ENCODE measurements at places on chromosomes 11 and 22.

DNA sequence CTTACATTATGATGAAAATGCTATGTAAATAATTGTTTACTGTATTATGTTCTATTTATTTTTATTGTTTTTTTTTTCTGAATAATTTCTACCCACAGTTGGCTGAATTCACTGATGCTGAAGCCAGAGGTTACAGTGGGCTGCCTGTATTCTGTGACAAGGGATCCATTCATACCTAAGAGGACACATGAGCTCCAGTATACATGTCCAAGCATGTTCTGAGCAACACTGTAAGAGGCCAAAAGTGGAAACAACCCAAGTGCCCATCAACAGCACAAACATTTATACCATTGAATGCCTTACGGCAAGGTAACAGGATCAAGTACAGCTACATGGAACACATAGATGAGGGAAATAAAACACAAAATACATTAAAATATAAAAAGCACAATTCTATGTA is 1.4 kb upstream of the SRSF8 start:
- ATAC-seq: no peak

DNA sequence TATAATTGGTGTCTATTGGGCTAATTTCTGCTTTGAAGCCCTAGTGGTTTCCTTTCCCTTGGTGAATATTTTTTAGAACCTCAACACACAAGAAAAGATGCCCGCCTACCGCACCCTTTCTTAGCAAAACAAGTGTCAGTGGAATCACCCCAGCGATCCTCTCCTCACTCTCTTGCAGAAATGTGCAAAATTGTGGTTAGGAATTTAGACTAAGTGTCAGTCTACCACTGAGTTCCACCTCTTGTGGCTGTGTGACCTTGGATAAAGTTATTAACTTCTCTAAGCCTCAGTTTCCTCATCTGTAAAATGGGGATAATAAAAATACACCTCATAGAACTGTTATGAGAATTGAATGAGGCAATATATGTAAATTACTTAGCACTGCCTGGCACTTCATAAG is 5.3 kb upstream of the JAML start:
- no peak for ATAC-seq

- ATAC-seq: no peak
Measured at GRCh38 chr11:63839508-63840355, 822 bp downstream of the MARK2 start.

GRCh38 chr11:76335842-76336241 is 45.1 kb downstream of the THAP12 start:
- ATAC-seq: no peak

GRCh38 chr11:69198891-69199582 is 43.3 kb downstream of the SMIM38 start:
- ATAC-seq: no peak

GRCh38 chr11:78801161-78801884 is 226.7 kb upstream of the NARS2 start:
- no peak for ATAC-seq

- peak; percentile 61 for ATAC-seq
Measured at GRCh38 chr11:35747668-35748067, 85.1 kb downstream of the TRIM44 start.

DNA sequence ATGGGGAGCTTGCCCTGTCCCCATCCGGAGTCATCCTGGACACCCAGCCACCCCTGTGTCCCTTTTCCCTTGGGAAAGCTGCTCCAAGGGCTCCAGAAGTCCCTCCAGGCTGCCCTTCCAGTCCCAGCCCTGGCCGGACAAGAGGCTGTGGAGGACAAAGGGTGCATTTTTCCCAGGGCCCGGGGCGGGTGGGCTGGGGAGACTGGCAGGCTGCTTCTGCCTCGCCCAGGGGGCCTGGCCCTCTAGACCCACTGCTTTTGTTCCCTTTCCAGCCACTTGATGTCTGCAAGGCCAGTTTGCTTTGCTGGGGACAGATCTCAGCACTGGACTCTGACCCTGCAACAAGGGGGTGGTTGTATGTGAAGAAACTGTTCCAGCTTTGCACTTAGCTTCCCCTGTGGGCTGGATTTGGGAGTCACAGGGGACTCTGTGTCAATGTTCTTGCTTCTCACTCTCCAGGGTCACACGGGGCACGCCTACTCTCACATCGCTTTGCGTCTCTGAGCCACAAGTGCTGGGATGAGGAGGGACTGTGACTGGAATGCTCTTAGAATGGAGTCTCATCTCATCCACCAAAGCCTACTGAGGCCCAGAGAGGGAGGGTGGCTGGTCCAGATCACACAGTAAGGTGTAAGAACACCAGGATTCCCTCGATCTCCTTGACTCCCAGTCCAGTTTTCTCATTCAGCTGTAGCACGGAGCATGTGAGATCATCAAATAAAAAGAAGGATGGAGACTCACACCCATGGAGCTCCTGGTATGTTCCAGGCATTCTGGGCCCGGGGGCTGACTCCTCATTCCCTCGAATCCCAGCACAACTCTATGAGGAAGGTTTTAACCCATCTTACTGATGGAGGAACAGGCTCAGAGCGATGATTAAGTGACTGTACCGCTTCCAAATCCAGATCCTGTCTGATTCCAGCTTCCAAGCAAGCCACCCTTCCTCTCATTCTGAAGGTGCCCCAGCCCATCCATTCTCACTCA is 59.9 kb downstream of the FBXO7 start:
- ATAC-seq: no peak

DNA sequence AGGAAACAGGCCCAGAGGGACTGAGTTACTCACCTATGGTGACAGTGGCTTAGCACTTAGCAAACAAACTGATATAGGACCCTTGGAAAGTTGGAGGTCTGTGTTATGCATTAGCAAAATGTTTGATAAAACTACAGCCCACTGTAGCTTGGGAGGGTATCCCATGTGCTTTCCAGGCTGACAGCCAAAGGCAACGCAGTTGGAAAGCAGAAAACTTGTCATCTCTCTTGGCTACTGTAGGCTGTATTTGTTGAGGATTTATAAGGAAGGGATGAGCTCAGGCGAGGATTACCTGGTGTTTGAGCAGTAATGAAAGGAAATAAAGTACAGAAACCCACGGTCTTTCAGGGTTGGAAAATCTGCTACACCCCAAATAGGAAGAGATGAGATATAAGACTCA is 23.8 kb downstream of the SDHAF2 start:
- no peak for ATAC-seq

DNA sequence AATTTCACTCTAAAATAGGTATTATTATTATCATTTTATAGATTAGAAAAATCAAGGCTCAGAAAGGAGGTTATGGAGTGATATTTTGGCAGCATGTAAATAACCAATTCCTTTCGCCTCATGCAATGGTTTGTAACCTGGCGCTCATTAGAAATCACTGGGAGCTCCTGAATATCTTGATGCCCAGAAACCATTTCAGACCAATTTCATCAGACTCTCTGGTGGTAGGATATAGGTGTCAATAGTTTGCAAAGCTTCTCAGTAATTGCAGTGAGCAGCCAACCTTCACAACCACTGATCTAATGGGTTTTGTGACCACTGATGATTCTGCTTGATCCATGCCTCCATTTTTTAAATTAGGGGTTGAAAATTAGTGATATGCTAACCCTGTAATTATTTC is 57.8 kb upstream of the ZC3H12C start:
- ATAC-seq: peak; percentile 54

DNA sequence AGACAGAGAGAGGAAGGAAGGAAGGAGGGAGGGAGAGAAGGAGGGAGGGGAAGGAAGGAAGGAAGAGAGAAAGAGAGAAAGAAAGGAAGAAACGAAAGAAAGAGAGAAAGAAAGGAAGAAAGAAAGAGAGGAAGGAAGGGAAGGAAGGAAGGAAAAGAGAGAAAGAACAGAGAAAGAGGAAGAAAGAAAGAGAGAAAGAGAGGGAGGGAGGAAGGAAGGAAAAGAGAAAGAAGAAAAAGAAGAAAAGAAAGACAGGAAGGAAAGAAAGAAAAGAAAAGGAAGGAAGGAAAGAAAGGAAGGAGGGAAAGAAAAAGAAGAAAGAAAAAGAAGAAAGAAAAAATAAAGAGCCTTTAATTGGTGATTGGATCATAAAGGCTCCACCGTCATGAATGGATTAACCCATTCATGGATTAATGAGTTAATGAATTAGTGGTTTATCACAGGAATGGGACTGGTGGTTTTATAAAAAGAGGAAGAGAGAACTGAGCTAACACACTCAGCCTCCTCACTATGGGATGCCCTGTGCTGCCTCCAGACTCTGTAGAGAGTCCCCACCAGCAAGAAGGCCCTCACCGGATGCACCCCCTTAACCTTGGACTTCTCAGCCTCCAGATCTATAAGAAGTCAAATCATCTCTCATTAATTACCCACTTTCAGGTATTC is 9.0 kb upstream of the PLAAT2 start:
- ATAC-seq: no peak

Measured in motor neuron (in vitro differentiated cells).